ENCODE measurements at places on chromosomes 5 and 9.

DNA sequence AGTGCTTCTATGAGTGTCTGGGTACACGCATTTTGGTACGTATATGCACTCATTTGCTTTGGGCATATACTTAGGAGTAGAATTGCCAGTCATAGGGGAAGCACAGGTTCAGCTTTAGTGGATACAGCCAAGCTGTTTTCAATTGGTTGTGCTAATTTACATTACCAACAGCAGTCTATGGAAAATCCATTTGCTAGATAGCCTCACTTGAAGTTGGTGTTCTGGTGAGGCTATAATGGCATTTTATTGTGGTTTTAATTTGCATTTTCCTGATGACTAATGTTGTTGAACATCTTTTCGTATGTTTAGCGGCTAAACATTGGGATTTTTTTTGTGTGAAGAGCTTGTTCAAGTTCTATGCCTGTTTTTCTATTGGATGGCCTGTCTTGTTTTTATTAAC, 76.8 kb upstream of the ANKH start:
- no peak for DNase-seq

- DNase-seq: no peak
These were observed 36.3 kb upstream of the IL13 start for GRCh38 chr5:132621699-132622098.

GRCh38 chr5:41817625-41818301, 52.5 kb downstream of the OXCT1 start:
- DNase-seq: no peak

GRCh38 chr5:31362529-31362900, 169.0 kb downstream of the CDH6 start:
- DNase-seq: no peak

- DNase-seq: no peak
These were observed 32.6 kb downstream of the SPATA31D1 start for GRCh38 chr9:82021198-82021597.

DNA sequence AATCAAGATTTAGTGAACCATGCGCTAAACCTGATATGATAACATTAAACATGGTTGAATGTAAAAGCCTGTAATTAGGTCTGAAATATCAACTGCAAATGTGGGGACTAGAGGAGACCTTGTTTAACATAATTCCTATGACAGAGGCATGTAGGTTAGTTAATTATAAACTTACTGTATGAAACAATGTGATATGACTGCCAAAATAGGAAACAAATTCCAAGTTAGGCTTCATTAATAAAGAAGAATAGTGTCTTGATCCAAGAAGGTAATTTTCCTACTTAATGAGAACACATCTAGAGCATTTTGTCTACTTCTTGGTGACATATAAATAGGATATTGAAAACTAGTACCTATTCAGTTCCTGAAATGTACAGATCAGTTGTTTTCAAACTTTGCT, 136.2 kb upstream of the TARS1 start:
- no peak for DNase-seq

GRCh38 chr5:122690266-122690665, 84.6 kb upstream of the SNX2 start:
- DNase-seq: no peak

GRCh38 chr5:17378346-17378997, 119.6 kb upstream of the TAF11L2 start:
- no peak for DNase-seq

GRCh38 chr9:8717146-8717545, 917.6 kb upstream of the DMAC1 start:
- DNase-seq: no peak

GRCh38 chr5:146072595-146072994, 32.8 kb downstream of the PLAC8L1 start:
- DNase-seq: no peak

- DNase-seq: no peak
These were observed 2.8 kb downstream of the PDGFRB start for GRCh38 chr5:150152636-150153462.

DNA sequence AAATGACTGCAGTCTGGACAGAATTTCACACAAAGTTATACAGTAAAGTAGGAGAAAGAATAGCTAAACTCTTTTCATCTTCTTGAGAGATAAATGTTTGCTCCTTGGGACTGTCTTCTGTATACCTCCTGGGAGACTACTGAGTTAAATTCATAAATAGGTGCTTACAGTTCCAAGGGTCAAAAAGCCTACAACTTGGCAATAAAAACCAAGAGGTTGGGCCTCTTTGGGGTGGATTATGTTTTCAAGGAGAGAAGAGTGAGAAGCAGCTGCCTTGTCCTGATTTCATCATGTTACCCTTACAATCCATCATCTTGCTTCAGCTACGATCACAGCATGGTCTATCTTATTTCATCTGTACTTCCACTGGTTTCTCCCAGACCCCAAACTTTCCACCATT, 213.2 kb upstream of the RPS23 start:
- DNase-seq: no peak

- DNase-seq: peak; percentile 50
These were observed 10.9 kb downstream of the FUBP3 start for GRCh38 chr9:130590305-130590704.

DNA sequence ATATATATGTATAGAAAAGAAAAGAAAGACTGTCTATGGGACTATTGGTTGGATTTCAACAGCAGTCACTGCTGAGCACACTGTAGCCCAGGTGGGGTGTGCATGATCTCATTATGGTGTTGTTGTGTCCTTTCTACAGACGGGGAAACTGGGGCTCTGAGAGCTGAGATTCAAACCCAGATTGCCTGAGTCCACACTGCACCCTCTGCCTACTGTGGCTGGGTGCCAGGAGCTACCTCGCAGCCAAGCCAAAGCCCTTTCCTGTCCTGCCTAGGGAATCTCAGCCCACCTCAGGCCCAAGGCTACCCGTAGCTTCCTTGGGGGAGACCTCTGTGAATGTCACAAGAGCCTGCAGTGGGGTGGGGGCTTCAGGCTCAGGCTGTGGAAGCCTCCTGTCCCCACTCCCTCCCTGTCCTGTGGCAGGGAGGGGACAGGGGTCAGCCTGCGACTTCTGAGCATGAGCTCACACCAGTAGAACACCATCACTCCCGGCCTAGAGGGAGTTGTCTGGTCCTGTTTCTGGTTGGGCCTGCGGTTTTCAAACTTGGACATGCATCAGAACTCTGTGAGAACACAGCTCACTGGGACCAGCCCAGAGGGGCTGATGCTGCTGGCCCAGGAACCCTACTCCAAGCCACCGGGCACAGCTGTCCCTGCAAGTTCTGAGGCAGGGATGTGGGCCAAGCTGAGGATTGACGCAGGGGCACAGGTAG, 7.9 kb upstream of the NINJ1 start:
- no peak for DNase-seq

DNA sequence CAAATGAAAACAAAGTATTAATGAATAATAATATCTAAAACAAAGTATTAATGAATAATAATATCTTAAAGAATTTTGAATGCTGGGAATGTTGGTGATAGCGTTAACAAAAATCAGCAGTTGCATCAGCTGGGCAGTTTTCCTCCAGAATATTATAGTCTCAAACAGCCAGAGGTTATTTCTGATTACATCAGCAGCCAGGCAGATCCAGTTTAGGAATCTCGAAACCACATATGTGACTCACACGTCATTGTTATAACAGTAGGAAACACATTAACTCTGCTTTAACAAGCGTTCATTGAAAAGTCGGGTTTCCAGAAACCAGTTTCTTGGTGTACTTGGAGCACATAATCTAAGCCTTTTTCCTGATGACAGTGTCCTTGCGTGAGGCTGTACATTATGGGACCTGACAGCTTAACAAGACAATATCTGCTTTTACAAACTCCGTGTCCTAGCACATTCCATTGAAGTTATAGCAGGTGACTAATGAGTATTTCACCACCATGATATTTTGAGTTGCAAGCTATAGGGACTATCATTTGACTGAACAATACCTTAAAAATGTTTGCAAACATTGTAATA, 559.5 kb upstream of the KLF4 start:
- no peak for DNase-seq

GRCh38 chr9:73133921-73134407, 17.7 kb upstream of the ANXA1 start:
- DNase-seq: no peak

GRCh38 chr5:124315741-124316415, 430.6 kb downstream of the ZNF608 start:
- DNase-seq: no peak

DNA sequence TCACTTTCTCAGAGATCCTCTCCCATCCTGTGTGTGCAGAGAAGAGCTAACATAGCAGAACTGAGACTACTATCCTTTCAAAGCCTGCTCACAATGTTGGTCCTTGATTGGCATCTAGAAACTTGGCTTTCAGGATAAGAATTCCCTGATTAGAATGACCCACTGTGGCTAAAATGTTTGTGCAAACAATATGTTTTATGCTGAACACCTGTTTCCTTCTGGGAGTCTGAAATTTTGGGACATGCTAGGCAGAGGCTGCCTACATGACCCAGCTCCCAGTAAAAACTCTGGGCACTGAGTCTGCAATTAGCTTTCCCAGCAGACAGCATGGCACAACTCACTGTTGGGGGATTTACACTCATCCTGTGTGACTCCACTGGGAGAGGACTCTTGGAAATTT, 78.9 kb downstream of the CFAP95 start:
- DNase-seq: no peak

GRCh38 chr5:74991522-74991921, 60.8 kb downstream of the GCNT4 start:
- DNase-seq: no peak

DNA sequence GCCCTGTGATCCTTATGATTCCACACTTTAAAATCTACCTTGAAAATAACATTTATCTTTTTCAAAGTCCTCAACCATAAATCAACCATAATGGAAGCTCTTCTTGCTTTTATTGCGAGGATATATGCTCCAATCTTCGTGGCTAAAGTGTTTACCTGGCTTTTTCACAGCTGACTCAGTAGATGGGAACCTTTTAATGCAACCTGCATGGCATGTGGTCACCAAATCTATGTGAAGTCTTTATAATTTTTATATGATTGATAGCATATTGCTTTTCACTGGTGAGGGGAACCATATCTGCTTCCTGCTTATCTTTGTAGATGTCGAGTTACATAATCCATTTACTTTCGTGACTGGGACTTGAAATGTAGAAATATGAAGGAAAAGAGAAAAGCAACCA, 47.1 kb upstream of the TLX3 start:
- DNase-seq: no peak

GRCh38 chr9:80410106-80410505, 838.3 kb downstream of the TLE4 start:
- no peak for DNase-seq

GRCh38 chr5:86320266-86320665, 297.5 kb upstream of the COX7C start:
- DNase-seq: no peak

DNA sequence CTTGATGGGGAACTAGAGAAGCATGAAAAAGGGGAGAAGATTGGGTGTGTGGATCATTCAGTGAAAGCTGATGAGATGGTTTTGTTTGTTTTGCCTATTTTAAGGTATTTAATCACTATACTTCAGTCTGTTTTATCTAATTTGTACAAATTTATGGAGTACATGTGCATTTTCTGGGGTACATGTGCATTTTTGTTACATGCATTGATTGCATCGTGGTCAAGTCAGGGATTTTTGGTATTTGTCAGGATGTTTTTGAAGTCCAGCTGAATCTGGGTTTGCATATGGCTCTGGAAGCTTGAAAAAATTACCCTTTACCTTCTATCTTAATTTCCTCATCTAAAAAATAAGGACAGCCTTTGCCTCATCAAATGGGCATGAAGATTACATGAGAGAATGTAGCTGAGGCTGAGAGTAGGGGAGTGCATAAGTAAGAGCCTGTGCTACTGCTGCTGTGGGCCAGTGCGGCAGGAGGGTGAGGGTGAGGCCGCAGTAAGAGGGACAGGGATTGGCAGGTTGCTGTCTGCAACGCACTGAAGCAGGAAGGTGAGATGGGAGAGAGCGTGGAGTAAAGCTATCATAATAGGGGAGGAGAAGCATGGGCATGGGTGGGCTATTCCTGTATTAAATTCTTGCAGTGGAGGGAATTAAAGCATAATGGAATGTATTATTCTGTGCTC, 139.8 kb downstream of the NPR3 start:
- DNase-seq: no peak

GRCh38 chr9:38010918-38011704, 57.9 kb downstream of the SHB start:
- no peak for DNase-seq

DNA sequence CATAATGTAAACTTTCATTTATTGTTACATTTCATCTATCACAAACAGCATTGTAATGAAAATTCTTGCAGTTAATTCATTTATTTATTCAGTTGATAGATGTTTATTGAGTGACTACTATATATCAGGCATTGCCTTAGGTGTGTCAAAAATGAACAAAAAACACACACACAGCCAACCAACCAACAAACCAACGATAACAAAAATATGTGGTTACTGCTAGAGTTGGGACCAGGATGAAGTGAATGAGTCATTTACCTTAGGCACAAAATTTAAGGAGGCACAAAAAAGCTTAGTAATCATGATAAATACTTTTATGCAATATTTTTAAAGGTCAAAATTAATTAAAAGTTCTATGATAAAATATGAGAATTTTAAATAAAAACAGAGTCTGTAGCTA, 223.4 kb downstream of the CSNK1G3 start:
- DNase-seq: no peak

GRCh38 chr5:159658266-159658925, 257.9 kb upstream of the ADRA1B start:
- no peak for DNase-seq

GRCh38 chr9:131610231-131610761, 65.0 kb downstream of the PRRT1B start:
- DNase-seq: no peak

DNA sequence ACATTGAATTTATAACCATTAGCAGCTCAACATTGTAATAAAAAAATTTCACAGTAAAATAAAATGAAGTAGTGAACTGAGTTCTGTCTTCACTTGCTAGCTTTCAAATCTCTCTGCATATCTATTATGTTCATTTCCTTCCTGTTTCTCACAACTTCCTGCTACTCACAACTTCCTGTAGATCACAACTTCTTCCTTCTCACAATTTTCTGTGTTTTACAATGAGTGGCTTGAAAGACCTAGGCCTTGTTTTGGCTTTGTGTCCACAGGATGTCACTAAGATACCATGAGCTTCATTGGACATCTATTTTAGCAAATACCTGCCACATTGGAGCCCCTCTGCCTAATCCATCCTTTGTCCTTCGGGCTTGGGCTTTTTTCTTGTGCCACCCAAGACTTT, 480.3 kb upstream of the ADAMTS16 start:
- no peak for DNase-seq

DNA sequence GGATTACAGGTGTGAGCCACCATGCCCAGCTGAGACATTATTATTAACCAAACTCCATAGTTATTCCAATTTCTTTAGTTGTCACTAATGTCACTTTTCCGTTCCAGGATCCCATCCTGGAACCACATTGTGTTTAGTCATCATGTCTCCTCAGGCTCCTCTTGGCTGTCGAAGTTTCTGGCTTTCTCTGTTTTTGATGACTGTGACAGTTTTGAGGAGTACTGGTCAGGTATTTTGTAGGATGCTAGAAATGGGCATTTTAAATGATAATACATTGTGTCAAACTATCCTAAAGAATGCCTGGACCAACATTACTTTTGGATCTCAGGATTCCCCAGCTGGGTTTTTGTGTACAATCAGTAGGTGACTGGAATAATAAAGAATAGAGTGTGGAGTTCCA, 19.8 kb upstream of the NEUROG1 start:
- no peak for DNase-seq

GRCh38 chr5:78602400-78602799, 46.2 kb downstream of the LHFPL2 start:
- DNase-seq: no peak
